ENCODE measurements at places on chromosomes 2 and 18. TPM values are rescaled to one million over a fixed set of nuclear protein-coding genes. Genes with fewer than 3 reads are reported as not detected.
A peak's percentile ranks its signal among the peaks of the same experiment; 100 is the strongest.

GRCh38 chr18:64803471-64803870 is 654.6 kb upstream of the LINC00305 start:
- DNase-seq, result no peak

TMEM178A gene
- total RNA-seq, result 0.36 TPM

LIPG gene
- total RNA-seq, result 3.2 TPM

DNA sequence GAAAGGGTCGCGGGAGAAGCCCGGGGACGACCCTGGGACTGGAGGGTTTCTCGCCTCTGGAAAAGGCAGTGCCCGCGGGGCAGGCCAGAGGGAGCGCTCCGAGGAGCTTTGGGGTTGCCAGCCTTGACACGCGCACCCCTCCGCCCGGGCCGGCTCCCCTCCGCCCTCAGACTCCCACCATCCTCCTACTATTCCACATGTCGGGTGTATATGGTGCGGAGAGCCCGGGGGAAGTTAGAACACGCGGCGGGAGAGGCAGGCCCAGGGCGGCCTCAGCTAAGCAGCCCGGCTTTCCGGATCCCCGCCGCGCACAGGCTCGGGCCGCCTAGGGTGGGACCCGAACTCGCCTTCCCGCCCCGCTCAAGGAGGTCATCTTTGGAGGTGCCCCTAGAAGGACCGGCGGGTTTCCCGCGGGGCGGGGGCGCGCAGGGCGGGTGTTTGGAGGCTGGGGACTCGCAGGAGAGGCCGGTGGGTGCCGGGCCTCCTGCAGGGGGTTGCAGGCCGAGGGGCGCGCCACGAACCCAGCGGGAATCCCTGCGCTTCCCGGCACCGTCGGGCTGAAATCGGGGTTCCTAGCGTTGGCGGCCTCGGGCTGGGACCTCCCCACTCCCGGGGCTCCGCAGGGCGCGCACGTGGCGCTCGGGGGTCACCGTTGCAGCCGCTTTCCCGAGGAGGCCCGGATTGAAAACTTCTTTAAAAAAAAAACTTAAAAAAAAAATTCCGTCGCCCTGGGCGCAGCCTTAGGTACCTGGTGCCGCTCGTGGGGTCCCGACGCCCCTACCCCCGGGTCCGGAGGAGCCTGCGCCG is 3.7 kb downstream of the NFATC1 start:
- DNase-seq, result no peak

- peak; percentile 83 for DNase-seq
These were observed 83.9 kb downstream of the PIK3C3 start for GRCh38 chr18:42038936-42039335.

PRADC1 gene
- 15.0 TPM for total RNA-seq

Data from fibroblast of the aortic adventitia (primary cell).